T-helper 2 cell treated with Interferon-gamma antibody and Interleukin-4, amounts not matched to agents 5 μg/mL and 100 μg/mL, for 36 hours (primary cell): ENCODE measurements at places on chromosomes 7 and 10.

GRCh38 chr10:60820093-60820754 lies 41.9 kb downstream of the CDK1 start:
- H3K4me1 ChIP-seq: peaks cover 13% of the 10 kb centered on the region
- H3K36me3 ChIP-seq: no peaks in the 10 kb centered on the region
- no peak overlapping the region for H3K4me3 ChIP-seq
- peaks cover 26% of the 10 kb centered on the region for H3K27me3 ChIP-seq
- H3K27ac ChIP-seq: no peak overlapping the region

DNA sequence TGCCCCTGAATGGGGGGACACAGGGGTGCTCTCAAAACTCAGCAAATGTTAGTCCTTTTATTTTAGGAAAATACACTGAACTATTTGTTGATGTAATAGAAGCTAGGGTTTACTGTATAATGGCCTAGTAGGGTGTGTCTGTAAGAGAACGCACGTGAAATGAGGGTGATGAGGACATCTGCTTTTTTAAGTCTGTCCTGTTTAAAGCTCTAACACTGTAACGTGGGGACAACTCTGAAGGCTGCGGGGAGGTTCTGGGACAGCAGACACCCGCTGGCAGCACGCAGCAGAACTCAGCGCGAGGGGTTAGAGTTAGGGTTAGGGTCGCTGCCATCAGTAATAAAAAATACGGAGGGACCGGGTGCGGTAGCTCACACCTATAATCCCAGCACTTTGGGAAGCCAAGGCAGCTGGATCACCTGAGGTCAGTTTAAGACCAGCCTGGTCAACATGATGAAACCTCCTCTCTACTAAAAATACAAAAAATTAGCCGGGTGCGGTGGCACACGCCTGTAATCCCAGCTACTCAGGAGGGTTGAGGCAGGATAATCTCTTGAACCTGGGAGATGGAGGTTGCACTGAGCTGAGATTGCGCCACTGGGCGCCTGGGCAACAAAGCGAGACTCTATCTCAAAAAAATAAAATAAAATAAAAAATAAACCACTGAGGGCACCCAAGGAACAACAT lies 98.0 kb downstream of the CTBP2 start:
- peaks cover 19% of the 10 kb centered on the region for H3K27me3 ChIP-seq
- peaks cover 13% of the 10 kb centered on the region for H3K4me1 ChIP-seq
- H3K36me3 ChIP-seq: no peaks in the 10 kb centered on the region
- DNase-seq: no peak

GRCh38 chr10:43316988-43317387 lies 50.1 kb upstream of the RASGEF1A start:
- no peak overlapping the region for H3K27ac ChIP-seq
- H3K4me1 ChIP-seq: peaks cover 13% of the 10 kb centered on the region
- peaks cover 10% of the 10 kb centered on the region for H3K27me3 ChIP-seq
- DNase-seq: no peak

GRCh38 chr7:26078437-26079336 lies 73.3 kb upstream of the NFE2L3 start:
- H3K36me3 ChIP-seq: no peaks in the 10 kb centered on the region
- peaks cover 76% of the 10 kb centered on the region for H3K27me3 ChIP-seq
- H3K27ac ChIP-seq: no peak overlapping the region
- peaks cover 6% of the 10 kb centered on the region for H3K4me1 ChIP-seq

DNA sequence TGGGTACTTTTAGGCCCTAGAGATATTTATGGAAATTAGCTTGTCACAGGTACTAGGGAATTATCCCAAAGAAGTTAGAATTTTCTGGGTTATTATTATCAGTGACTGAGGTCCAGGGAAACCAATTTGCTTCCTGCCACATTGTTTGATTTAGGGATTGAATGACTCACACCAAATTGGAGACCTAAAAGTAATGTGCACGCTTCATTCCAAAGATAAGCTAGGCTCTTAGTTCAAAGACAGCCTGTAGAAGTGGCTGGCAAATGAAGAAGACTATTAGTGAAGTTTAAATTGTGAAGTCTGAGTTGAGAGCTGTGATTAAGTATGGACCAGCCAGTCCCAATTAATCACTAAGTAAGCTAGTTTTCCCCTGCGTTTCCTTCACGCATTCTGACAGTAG lies 188.1 kb upstream of the MYO3A start:
- peaks cover 2% of the 10 kb centered on the region for H3K27me3 ChIP-seq
- DNase-seq: no peak
- no peaks in the 10 kb centered on the region for H3K36me3 ChIP-seq
- H3K4me3 ChIP-seq: no peak overlapping the region
- H3K27ac ChIP-seq: no peak overlapping the region

- peaks cover 2% of the 10 kb centered on the region for H3K27me3 ChIP-seq
- no peak for DNase-seq
- peaks cover 2% of the 10 kb centered on the region for H3K36me3 ChIP-seq
- peak overlapping the region; percentile 75 for H3K27ac ChIP-seq
- H3K4me1 ChIP-seq: peaks cover 23% of the 10 kb centered on the region
- H3K4me3 ChIP-seq: peak overlapping the region; percentile 54
These were observed 123.2 kb downstream of the NRP1 start for GRCh38 chr10:33211106-33211878.

- no peak overlapping the region for H3K27ac ChIP-seq
- peaks cover 6% of the 10 kb centered on the region for H3K27me3 ChIP-seq
- H3K4me1 ChIP-seq: peaks cover 7% of the 10 kb centered on the region
- peaks cover 3% of the 10 kb centered on the region for H3K36me3 ChIP-seq
These were observed 33.1 kb downstream of the NOLC1 start for GRCh38 chr10:102185272-102185671.

GRCh38 chr10:182441-183201 lies 47.4 kb downstream of the ZMYND11 start:
- peak; percentile 32 for DNase-seq
- no peaks in the 10 kb centered on the region for H3K27me3 ChIP-seq
- peaks cover 12% of the 10 kb centered on the region for H3K4me1 ChIP-seq
- H3K36me3 ChIP-seq: peaks cover 40% of the 10 kb centered on the region
- H3K27ac ChIP-seq: peak overlapping the region; percentile 68

DNA sequence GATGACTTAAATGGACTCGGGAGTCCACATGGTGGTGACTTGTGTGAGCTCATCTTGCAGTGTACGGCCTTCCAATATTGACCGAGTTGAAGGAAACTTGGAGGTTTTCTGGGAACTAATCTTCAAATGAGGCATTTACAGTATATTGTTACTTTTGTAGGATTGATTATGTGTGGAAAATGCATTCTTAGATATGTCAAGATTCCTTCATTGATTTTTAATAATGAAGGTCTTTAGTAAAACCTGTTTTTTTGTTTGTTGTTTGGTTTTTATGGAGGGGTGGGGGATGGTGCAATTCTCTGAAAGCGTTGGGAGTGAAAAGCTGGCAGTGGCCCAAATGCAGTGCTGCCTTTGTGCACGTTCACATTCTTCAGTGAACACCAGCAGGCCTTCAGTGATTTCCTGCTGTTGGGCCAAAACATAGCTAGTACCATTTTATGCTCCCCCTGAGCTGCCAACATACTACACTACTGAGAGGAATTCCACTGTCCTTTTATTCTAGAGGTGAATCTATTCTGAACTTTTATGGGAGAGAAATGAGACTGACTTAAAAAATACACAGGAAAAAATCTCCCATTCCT lies 50.4 kb downstream of the CCNY start:
- no peak for DNase-seq
- peaks cover 13% of the 10 kb centered on the region for H3K36me3 ChIP-seq
- no peak overlapping the region for H3K4me3 ChIP-seq

DNA sequence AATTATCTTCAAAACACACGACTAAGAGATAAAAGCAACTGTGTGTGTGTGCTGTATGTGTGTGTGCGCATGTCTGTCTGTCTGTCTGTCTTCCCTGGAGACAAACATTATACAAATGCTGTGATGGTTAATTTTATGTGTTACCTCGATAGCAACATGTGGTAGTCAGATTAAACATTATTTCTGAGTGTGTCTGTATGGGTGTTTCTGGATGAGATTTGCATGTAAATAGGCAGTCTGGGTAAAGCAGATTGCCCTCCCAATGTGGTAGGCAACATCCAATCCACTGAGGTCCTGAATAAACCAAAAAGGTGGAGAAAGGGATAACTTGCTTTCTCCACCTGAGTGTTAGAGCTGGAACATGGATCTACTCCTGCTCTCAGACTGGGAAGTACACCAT lies 67.9 kb downstream of the SLC25A13 start:
- no peak overlapping the region for H3K4me3 ChIP-seq
- DNase-seq: no peak
- H3K27me3 ChIP-seq: no peaks in the 10 kb centered on the region
- H3K4me1 ChIP-seq: peaks cover 5% of the 10 kb centered on the region
- H3K36me3 ChIP-seq: peaks cover 18% of the 10 kb centered on the region

GRCh38 chr7:134589491-134589941 lies 40.6 kb downstream of the AKR1B15 start:
- H3K27ac ChIP-seq: no peak overlapping the region
- no peaks in the 10 kb centered on the region for H3K4me1 ChIP-seq
- no peak for DNase-seq
- H3K27me3 ChIP-seq: peaks cover 2% of the 10 kb centered on the region
- no peak overlapping the region for H3K4me3 ChIP-seq
- H3K36me3 ChIP-seq: no peaks in the 10 kb centered on the region

- no peaks in the 10 kb centered on the region for H3K36me3 ChIP-seq
- H3K27ac ChIP-seq: no peak overlapping the region
- DNase-seq: no peak
- H3K4me1 ChIP-seq: no peaks in the 10 kb centered on the region
These were observed 11.3 kb upstream of the TSPAN15 start for GRCh38 chr10:69439813-69440506.

- no peaks in the 10 kb centered on the region for H3K27me3 ChIP-seq
- no peak overlapping the region for H3K27ac ChIP-seq
- no peak overlapping the region for H3K4me3 ChIP-seq
- H3K4me1 ChIP-seq: no peaks in the 10 kb centered on the region
- no peak for DNase-seq
- no peaks in the 10 kb centered on the region for H3K36me3 ChIP-seq
These were observed 225.9 kb downstream of the TRIL start for GRCh38 chr7:28732071-28732869.

- H3K4me1 ChIP-seq: peaks cover 11% of the 10 kb centered on the region
- H3K4me3 ChIP-seq: no peak overlapping the region
- no peaks in the 10 kb centered on the region for H3K36me3 ChIP-seq
- no peak overlapping the region for H3K27ac ChIP-seq
These were observed 24.6 kb downstream of the TBXAS1 start for GRCh38 chr7:139853506-139854123.

GRCh38 chr10:123459371-123460091 lies 206.6 kb upstream of the GPR26 start:
- H3K4me1 ChIP-seq: no peaks in the 10 kb centered on the region
- no peak overlapping the region for H3K4me3 ChIP-seq
- H3K27ac ChIP-seq: no peak overlapping the region
- no peaks in the 10 kb centered on the region for H3K36me3 ChIP-seq
- H3K27me3 ChIP-seq: no peaks in the 10 kb centered on the region

- no peak for DNase-seq
- peaks cover 4% of the 10 kb centered on the region for H3K4me1 ChIP-seq
- H3K36me3 ChIP-seq: peaks cover 2% of the 10 kb centered on the region
- no peak overlapping the region for H3K27ac ChIP-seq
These were observed 304.5 kb upstream of the NFE2L3 start for GRCh38 chr7:25847336-25848070.

DNA sequence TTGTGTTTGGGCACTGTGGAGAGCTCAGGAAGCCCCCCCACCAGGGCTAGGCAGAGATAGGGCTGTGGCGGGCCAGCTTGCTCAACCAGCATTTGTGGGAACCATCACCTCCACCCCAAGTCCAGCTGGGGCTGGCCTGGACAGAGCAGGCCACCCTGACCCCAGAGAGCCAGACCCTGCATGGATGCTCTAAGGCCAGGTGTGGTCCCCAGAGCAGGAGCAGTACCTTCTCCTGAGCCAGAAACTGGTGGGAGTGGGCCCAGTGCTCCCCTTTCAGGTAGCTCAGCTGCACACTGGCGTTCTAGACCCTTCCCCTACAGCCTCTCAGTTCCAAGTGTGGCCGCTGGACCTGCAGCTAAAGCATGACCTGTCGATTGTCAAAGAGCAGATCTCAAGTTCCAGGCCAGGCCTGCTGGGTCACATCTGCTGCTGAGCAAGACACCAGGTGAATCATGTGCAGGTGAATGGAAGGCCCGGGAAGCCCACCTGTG lies 57.2 kb downstream of the RASGEF1A start:
- no peaks in the 10 kb centered on the region for H3K27me3 ChIP-seq
- DNase-seq: no peak
- H3K27ac ChIP-seq: no peak overlapping the region
- no peaks in the 10 kb centered on the region for H3K36me3 ChIP-seq

GRCh38 chr7:22394739-22395138 lies 37.8 kb upstream of the RAPGEF5 start:
- H3K36me3 ChIP-seq: no peaks in the 10 kb centered on the region
- H3K4me3 ChIP-seq: no peak overlapping the region
- no peak for DNase-seq
- no peak overlapping the region for H3K27ac ChIP-seq
- no peaks in the 10 kb centered on the region for H3K4me1 ChIP-seq

- peaks cover 31% of the 10 kb centered on the region for H3K4me1 ChIP-seq
- peak overlapping the region; percentile 81 for H3K27ac ChIP-seq
- peaks cover 5% of the 10 kb centered on the region for H3K27me3 ChIP-seq
- H3K4me3 ChIP-seq: peak overlapping the region; percentile 75
- DNase-seq: no peak
These were observed 984 bp upstream of the IKZF1 start for GRCh38 chr7:50303335-50304128.

DNA sequence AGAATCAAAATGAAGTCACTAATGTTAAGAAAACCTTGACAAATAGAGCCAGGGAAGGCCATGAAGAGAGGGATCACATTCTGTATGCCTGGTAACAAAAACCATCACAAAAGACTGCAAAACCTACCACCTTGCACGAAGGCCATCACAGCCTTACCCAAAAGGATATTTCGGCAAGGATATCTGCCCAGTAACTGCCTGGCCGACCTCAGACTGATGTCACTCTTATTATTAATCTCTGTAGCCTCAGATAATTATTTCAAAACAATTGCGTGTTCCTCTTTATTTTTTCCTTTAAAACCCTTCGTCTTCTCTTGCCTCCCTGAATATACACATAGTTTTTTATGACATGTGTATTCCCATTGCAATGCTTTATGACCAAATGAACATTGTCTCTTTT lies 52.5 kb downstream of the CDC14C start:
- no peaks in the 10 kb centered on the region for H3K4me1 ChIP-seq
- H3K4me3 ChIP-seq: no peak overlapping the region
- H3K36me3 ChIP-seq: no peaks in the 10 kb centered on the region
- no peaks in the 10 kb centered on the region for H3K27me3 ChIP-seq

DNA sequence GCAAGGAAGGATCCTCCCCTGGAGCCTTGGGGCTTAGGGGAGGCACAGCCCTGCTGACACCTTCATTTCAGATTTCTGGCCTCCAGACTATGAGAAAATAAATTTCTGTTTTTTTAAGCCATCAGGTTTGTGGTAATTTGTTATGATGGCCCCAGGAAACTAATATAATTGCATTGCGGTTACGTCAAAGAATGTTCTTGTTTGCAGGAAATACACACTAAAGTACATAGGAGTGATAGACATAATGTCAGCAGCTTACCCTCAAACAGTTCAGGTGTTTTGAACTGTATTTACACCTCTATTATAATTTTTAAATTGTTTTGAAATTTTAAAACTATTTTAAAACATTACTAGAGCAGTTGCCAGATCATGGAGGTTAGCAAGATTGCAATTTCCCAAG lies 12.6 kb upstream of the FHIP2A start:
- H3K36me3 ChIP-seq: peaks cover 2% of the 10 kb centered on the region
- no peaks in the 10 kb centered on the region for H3K27me3 ChIP-seq
- H3K4me3 ChIP-seq: no peak overlapping the region
- no peak for DNase-seq
- H3K4me1 ChIP-seq: peaks cover 32% of the 10 kb centered on the region
